ENCODE measurements at places on chromosomes 6 and 20.

DNA sequence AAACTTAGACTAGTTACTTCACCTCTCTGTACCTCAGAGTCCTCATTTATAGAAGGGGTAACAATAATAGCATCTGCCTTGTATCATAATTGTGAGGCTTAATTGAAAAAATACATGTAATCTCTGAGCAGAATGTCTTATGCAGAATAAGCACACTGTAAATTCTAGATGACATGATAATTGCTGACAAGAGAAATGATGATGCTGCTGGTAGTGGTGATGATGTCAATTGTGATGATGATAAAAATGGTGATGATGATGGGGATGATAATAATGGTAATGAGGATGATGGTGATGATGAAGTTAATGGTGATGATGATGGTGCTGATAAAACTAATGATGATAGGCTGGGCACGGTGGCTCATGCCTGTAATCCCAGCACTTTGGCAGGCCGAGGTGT, 346.1 kb upstream of the CDH4 start:
- no peak for DNase-seq

GRCh38 chr6:51949526-51949925, 137.9 kb downstream of the PKHD1 start:
- DNase-seq = no peak

GRCh38 chr6:136546331-136546730, 3.9 kb downstream of the MAP7 start:
- no peak for DNase-seq

DNA sequence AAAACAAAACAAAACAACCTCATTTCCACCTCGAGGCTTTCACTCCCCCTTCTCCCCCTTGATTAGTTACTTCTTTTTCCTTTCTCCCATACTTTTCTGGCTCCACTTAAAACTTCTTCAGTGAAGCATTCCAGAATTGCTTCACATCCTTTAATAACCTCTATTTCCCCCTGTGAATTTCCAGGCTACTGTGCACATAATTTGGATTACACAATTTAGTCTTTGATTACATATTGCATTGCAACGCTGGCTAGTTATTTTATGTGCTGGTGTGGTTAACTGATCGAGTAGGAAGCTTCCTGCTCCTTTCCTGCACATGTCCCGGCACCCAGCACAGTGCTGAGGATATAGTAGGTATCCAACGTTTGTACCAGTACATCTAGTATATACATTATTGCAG, 28.1 kb upstream of the EEF1E1 start:
- DNase-seq = no peak

DNA sequence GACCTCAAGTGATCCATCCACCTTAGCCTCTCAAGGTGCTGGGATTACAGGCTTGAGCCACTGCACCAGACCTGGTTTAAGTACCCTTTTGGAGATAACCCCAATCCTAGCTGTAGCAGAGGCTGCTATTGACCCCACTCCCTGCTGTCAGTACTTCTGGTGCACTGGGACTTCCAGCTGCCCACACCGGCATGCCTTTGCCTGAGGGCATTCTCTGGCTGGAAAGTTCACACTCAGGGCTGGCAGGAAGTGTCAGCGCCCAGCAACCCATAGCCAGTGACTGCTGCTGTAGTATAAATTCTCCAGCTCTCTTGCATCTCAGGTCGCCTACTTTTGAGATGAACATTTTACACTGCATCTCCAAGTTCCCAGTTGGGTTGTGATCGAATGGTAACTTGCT, 75.3 kb downstream of the UTRN start:
- DNase-seq = no peak

DNA sequence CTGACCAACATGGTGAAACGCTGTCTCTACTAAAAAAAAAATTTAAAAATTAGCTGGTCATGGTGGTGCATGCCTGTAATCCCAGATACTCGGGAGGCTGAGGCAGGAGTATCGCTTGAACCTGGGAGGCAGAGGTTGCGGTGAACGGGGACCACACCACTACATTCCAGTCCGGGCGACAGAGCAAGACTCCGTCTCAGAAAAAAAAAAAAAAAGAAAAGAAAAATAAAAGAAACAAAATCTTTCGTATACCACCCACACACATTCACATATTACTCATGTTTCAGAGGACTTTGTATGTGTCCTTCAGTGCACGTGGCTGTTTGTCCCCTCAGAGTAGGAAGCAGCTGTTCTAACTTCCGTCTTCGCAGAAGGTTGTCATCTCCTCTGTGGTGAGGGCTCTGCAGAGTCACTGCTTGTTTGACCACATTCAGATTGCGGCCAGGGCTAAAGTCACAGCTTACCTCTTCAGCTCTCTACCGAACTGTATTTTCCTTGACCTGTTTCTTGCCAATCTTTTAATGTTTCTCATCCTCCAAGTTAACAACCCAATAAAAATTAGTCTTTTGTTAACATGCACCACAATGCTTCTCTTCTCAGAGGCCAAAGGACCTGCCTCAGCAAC, 36.6 kb upstream of the HIVEP1 start:
- no peak for DNase-seq

DNA sequence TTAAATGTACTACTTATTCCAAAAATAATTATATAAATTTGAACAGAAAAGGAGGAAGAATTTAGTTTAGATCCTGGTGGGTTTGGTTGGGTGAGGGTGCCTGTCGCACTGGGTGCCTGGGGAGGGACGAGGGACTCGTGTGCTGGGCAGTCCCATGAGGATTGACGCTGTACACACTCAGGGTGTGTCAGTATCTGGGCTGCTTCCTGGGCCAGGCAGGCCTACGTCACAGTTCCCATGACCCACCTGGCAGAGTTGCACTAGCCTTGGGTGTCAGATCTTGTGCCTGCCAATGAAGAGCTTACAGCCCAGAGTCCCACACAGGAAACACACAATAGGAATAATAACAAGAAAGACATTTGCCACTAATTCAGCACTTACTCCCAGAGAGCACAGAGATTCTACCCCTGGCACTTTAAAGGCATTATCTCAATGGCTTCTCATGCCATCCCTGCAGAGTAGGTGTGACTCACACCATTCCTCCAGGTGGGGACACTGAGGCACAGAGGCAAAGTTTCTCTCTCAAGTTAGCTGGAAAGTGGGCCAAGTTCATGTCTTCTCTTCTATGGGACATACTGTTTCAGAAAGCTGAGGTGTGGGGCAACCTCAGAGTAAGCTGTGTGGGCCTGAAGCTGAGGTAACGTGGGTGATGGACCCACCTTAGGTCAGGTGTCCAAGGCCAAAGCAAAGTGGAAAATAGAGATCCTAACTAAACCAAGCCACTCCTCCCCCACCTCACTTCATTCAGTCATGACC, 1.3 kb upstream of the SDCBP2 start:
- no peak for DNase-seq

DNA sequence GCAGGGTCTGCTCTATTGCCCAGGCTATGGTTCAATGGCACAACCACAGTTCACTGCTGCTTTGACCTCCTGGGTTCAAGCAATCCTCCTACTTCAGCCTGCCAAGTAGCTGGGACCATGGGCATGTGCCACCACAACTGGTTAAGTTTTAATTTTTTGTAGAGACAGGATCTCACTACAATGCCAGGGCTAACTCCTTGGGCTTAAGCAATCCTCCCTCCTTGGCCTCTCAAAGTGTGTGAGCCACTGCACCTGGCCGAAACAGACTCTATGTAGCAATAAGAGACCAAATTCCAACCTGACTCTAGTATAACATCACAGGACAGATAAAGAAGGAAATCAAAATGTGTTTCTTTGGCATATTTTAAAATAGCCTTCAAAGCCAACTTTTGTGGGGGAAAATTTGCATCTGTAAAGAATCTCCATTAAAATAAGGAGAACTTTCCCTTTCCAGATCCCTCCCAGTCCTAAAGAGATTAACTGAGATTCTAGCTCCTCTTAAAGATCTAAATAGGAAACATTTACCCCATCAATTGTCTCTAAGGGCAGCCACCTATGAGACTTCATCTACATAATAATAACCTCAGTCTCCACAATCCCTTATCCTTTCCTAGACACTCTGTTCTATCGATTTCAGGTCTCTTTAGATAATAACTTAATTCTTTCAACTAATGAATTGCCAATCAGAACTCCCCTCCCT, 94.7 kb upstream of the PLCB4 start:
- DNase-seq = no peak

GRCh38 chr6:1749041-1749440, 139.3 kb downstream of the FOXC1 start:
- no peak for DNase-seq

- DNase-seq = no peak
Observed at GRCh38 chr6:125101631-125102030, 51.9 kb upstream of the TPD52L1 start.

- DNase-seq = no peak
Observed at GRCh38 chr6:82917346-82918064, 148.1 kb downstream of the UBE3D start.

DNA sequence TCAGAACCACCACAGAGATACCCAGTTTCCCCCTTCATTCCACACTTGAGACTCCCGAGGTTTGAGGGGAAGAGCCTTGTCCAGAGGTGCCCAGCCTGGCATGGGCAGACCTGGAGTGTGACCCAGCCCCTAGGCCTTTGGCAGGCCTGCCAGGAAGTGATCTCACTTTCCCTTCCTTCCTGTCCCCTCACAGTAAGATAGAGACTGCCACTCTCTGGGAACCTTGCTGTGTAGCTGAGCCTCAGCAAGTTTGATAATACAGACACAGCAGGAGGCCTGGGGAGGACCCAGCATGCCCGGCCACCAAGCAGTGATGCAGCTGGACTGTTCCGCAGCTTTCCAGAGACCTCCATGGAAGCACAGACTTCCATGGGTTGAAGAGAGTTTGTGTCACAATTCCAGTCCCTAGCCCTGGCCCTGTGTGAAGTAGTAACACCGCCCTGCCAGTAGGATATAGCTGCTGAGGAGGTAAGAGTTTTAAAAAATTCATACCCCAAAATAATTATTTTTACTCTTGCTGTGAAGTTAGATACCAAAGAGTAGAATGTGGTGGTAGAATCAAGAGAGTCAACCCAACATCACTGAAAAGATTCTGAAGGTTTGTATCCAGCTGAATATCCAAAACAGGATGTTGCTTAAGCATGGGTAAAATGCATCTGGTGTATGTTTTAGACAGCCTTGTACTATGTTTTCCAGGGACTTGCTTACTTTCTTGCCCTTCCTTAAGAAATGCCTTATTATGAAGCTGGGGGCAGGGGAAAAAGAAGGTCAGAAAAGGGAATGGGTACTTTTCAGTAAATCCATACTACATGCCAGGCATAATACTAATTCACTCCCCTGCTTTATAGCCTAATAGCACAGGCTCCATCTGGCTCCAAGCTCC, 16.3 kb downstream of the PKIG start:
- no peak for DNase-seq

DNA sequence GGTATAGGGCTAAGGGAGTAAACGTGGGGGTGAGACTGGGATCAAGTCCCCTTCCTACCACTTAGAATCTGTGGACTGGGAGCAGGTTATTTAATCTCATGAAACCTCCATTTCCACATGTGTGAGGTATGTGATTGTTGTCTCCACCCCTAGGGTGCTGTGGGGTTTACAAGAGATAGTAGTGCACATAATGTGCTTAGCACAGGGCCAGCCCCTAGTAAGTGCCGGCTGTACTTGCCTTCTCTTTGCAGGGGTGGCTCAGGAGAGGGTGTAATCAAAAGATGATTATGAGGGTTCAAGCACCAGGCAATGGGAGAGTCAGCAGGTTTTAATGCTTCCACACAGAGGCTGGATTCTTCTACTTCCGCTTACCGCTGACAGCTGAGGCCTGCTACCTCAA, 6.9 kb downstream of the NT5E start:
- no peak for DNase-seq

- DNase-seq = no peak
Observed at GRCh38 chr6:23027281-23027680, 457.9 kb downstream of the HDGFL1 start.

DNA sequence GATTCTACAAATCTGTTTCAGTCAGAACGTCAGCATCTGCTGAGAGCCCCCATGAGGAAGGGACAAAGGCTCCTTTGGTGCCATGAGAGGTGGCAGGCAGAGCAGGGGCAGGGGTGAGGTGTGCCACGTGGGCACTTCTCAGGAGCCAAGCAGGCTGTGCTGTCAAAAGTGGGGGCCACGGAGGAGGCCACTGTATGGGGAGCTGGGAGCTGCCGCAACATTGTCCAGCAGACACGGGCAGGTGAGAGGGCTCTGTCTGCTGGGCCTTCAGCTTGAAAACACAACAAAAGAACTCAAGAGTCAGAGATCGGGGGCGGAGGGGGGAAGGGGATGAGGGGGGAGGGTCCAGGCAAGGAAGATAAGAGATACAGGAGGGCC, 21.6 kb upstream of the FOXP4 start:
- DNase-seq = no peak

DNA sequence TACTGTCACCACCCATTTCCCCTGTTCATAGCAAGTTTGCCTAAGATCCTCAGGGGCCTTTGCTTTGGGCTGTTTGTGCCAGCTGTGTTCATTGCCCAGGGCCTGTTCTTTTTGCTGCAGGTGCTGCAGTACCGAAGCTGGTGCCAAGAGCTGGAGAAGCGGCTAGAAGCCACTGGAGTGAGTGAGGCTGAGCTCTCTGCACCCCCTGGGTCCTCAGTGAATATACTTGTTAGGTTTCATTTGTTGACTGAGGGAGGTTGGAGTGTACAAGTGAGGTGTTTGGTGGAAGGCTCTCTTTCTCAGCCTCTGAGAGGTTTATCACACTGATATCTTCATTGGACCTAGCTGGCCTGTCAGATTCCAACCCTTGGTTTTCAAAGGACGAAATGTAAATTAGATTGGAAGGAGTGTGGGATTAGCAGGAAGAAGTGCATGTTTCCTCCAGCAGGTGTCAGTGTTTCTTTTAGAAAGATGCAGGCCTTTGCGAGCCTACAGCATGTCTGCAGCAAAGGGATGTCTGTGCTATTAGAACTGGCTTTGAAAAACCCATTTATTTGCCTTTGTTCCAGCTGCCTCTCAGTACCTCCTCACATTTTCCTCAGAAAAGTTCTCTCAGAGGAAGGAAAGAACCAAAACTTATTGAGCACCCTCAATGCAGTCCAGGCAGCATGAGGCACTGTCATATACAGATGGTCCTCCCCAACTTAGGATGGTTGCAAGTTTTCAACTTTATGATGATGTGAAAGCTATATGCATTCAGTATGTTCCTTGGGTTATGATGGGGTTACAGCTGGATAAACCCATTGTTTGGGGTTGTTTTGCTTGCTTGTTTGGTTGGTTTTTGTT, 8.3 kb downstream of the CEP250 start:
- DNase-seq = peak; percentile 72

GRCh38 chr20:47406849-47407682, 50.6 kb upstream of the ZMYND8 start:
- DNase-seq = no peak

DNA sequence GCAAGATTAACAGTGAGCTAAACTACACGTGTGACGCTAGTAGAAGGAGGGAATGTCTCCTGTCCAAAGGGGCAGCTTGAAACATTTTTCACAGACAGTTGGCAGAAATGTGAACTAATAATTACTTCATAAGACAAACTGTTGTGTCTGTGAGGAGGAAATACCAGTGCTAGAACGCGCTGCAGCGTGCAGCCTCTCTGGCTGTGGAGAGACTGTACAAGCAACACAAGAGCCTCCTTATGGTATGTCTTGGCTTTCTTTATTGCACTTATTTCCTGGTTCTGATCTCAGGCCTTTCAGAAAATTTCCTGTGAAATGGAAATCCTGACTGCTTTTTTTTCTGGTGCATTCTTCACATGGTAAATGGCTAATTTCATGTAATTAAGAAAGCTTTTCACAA, 25.3 kb upstream of the TIAM2 start:
- no peak for DNase-seq
